Stimulated activated CD8-positive, alpha-beta memory T cell treated with anti-CD3 and anti-CD28 coated beads, Interleukin-15, amount 100 ng/mL, for 1 hour (primary cell): ENCODE measurements at places on chromosomes 4 and X.

- no peak for DNase-seq
Measured at GRCh38 chr4:155789982-155790381, 31.2 kb downstream of the GUCY1B1 start.

DNA sequence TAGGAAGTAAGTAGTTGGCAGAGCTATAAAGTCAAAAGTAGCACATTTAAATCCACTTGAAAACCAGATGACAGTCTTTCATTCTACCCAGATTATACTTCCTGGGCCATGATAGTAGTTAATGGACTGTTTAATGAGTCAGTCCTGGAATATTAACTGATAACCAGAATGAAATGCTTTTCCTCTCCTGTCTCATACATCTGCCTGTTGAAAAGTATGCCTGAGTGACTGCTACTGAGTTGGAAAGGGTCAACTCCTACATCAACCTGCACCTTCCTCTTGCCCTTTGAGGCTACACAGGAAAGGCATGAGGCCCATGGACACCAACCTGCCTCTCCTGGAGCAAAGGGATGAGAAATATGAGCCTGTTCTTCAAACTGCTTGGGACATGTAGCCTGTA, 36.0 kb upstream of the COX7B2 start:
- DNase-seq = no peak

DNA sequence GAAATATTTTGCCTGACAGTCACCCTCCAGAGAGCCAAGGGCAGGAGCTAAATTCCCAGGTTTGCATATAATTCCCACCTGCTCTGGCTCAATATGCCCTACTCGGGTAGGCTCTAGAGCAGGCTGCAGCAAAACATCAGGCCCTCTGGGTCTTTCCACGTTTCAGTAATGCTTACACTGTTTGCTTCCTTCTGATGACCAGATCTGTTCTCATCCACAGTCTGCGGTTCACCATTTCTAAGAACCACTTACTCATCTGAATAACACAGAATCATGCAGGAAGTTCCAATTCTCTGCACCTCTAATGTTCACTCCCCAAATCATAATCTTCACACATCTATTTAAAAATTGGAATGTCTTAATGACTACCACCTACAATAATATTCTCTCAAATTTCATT, 141.4 kb downstream of the PPP3CA start:
- no peak for DNase-seq

DNA sequence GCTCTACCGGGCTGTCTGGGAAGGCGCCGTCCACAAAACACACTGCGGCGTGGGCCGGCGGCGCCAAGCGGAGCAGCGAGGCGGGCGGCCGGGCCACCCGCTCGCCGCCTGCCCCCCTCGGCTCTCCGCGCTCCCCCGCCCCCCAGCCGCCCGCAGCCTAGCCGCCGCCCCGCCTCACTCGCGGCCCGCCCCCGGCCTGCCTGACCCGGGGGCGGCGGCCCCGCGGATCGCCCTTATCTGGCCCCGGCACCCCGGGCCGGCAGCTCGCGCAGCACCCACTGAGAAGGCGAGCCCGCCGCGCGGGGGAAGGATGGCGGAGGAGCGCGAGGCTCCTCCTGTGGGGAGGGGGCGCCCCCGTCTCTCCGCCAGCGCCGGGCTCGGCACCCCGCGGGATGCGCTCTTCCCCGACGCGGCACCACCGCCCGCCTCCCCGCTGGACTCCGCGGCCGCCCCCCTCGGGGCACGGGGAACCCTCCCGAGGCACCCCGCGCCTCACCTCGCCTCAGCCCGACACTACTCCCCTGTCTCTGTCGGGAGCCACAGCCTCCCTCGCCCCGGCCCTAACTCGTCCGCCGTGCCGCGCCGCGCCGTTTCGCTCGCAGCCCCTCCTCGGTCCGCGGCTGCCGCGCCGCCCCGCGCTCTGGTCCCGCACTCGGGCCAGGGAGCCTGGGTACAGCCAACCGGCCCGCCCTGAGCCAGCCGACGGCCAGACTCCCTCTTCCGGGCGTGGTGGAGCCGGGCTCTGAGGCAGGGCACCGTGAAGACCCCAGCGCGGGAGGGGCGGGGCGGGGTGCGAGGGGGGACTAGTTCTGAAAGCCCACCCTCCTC, 566 bp downstream of the ATP11C start:
- no peak for DNase-seq

DNA sequence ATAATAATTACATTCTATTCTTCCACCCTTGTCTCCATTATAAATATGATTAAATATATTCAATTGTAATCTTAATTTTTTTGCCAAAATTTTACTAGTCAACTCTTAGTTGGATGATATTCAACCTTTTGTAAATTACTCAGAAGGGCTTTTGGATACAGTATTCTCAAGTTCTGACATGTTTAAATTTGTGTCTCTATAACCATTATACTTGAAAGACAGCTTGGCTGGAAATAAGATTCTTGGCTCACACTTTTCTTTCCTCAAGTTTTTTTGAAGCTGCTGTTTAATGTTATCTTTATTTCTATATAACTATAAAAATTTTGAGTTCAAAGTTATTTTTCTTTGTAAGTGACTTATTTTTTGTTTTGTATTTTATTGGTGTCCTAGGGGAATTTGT, 214.4 kb downstream of the ARAP2 start:
- no peak for DNase-seq

GRCh38 chr4:79402332-79402851, 5.6 kb downstream of the GK2 start:
- DNase-seq = no peak

DNA sequence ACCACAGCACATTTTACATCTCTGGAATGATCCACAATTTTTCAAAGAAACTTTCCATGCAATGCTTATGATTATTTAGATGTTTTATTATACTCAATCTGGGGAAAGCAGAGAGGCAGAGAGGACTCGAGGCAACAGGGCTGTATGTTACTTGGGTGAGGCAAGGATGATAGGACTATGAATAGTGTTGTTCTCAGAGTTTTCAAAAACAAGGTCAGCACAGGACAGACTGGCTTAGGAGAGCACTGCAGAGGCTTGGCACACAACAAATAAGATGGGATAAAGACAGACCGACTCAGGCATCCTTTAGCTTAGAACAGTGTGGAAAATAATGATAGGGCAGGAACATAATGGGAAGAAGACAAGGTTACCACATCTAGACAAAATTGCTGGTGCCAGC, 65.4 kb downstream of the TMEM150C start:
- no peak for DNase-seq

DNA sequence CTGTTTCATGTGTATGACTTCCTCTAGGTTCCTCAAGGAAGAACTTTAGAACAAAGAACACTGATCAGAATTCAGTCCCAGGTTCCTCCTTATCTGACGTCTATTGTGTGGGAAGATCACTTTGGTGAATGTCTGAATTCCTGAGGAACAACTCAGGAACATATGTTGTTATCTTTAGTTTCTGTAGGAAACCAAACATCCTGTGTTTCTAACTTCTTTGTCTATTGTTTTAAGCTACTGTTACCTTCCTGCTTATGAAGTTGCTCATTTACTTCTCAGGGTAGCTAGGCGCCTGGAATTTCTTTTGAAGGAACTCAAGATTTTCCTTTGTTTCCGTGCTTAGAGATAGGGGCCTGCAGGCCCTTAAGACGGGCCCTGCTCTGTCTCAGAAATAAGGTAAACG, 46.2 kb downstream of the MAGEB5 start:
- no peak for DNase-seq

GRCh38 chr4:77911842-77912450, 49.3 kb downstream of the MRPL1 start:
- no peak for DNase-seq

GRCh38 chr4:102441978-102442911, 58.9 kb upstream of the NFKB1 start:
- no peak for DNase-seq
